ENCODE measurements at places on chromosomes 2 and 18.

DNA sequence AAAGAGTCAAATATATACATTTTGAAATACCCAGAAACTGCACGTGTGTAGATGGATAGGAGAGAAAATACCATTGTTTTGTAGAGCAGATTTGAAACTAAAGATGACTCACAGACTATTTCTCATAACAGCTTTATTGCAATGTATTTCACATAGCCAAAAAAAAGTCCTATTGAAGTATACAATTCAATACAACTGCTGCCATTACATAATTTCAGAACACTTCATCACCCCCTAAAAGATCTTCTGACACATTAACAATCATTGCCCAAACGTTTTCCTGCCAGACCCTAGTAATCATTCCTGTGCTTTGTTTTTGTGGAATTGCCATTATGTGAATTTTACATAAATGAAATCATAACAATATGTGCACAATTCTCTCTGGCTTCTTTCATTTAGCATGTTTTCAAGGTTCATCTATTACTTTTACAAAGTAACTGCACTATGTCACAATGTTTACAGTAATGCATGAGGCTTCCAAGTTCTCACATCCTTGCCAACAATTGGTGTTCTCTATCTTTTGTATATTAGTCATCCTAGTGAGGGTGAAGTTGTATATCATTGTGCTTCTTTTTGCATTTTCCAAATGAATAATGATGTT, 378.6 kb upstream of the CWC22 start:
- DNase-seq = no peak

DNA sequence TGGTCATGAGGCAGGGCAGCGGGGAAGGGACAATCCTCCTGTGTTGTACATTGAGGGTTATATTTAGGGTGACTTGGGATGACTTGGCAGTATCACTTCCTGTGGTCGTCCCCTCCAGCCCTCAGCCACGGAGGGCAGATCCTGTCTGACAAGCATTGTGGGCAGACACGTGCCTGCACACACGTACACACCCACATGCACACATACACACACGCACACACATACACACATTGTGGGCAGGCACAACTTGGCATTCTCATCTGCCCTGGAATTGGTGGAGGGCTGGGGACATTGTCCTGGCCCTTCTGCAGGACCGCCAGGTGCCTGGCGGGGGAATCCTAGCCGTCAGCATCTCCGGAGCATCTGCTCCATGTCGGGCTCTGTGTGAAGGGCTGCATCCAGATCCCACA, 47.6 kb downstream of the ODC1 start:
- no peak for DNase-seq

DNA sequence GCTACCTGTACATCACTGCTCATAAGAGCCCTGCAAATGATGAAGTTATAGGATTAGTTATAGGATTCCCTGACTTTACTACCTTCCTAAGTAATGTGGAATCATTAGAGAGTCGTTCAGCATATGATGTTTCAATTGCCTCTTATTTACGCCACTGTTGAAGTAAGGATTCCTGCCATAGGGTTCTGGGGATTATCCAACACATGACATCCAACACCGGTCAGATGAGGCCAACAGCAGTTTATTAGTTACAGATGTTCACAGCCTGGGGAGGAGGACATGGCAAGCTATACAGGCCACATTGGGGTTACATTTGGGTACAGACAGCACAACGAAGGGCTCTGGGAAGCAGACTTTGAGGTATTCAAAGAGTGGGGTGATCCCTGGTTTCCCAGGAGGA, 134.1 kb upstream of the MC4R start:
- DNase-seq = no peak

DNA sequence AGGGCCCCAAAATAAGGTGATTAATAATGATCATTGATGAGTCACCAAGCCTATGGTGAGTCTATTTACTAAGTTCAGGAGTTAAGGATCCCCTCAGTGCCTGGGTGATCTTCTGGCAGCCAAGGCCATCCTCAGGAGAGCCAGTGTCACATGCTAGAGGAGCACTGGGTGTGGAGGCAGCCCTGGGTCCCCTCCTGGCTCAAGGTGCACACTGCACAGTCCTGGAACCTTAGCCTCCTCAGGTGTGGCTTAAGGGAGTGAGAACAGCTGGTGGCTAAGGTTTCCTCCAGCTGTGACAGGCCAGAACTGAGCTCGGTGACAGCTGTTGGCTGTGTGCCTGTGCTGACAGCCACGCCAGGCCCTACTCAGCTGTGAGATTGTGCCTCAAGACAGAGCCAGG, 52.1 kb upstream of the ACAA2 start:
- DNase-seq = no peak

GRCh38 chr2:67322353-67323001, 74.7 kb upstream of the ETAA1 start:
- DNase-seq = no peak

- DNase-seq = no peak
Observed at GRCh38 chr18:65352186-65352585, 398.6 kb upstream of the CDH7 start.

DNA sequence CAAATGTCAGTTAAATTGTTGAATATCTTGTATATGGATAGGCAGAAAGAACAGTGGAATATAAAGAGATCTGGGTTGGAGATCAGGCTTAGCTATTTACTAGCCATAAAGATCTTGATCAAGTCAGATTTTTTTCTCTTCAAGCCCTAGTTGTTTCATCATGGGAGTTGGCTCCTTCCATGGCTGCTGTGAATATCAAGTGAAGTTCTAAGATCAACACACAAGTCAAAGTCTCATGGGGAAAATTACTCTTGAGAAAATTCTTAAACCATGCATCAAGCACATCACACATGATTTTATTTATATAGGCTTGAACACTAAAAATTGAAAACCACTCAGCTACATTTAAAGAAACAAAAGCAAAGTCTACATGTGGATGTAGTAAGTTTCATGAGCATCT, 79.8 kb downstream of the C1D start:
- no peak for DNase-seq

DNA sequence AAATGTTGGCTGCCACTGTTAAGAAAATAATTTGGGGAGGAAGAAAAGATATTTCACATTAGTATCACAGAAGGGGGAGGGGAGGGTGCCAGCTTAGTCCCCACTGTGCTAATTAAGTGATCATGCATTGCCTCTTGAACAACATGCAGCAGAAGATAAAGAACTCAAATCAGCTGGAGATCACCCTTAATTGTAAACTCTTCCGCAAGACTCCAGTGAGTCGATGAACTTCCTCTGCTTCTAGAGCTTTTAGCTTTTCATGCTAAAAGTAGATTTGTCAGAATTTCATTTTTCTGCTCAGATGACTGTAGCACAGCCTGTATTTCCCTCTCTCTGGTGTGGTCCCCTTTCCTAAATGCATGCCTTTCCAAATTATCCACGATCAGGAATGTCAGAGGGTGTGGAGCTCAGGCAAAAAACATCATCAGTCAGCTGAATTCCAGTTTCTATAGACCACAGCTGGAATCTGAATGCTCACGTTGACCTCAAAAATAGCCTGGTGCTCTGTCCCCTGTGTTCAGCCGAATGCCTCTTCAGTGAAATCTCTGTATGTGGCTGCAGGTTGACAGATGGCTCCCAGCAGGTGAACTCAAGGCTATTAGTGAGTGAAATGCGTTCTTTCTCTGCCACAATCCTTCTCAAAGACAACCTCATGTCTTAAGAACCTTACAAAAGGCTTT, 156.8 kb upstream of the UNC80 start:
- DNase-seq = no peak

- no peak for DNase-seq
Observed at GRCh38 chr2:34353509-34354113, 754.5 kb upstream of the FAM98A start.

- DNase-seq = no peak
Observed at GRCh38 chr18:49731421-49731841, 81.9 kb downstream of the ACAA2 start.

GRCh38 chr2:150120326-150120955, 367.0 kb downstream of the RND3 start:
- no peak for DNase-seq

- DNase-seq = no peak
Observed at GRCh38 chr2:42755191-42755880, 8.6 kb downstream of the OXER1 start.

- DNase-seq = no peak
Observed at GRCh38 chr2:181140928-181141327, 160.5 kb downstream of the UBE2E3 start.

DNA sequence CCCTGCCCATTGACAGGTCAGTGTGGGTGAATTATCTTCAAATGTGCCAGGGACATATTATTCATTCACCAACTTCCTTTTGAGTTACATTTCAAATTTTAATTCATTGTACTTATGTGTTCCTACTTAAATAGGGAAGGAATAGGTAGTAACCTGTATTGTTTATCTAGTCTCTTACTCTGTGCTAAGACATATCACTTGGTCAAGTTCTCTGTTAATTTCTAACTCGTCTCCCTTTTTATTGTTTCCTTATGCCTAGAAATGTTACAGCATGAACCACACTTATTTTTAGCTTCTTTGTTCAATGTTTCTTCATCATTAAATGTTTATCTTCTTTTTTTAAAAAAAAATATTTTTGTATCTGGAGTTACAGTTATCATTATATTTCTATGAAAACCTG, 151.9 kb downstream of the HAUS1 start:
- no peak for DNase-seq

- no peak for DNase-seq
Observed at GRCh38 chr2:124450481-124450880, 425.4 kb downstream of the CNTNAP5 start.

- no peak for DNase-seq
Observed at GRCh38 chr2:135182190-135182589, 130.1 kb downstream of the RAB3GAP1 start.

GRCh38 chr2:62036761-62037250, 131.3 kb downstream of the COMMD1 start:
- DNase-seq = no peak

GRCh38 chr2:31312898-31313297, 78.9 kb downstream of the EHD3 start:
- no peak for DNase-seq

GRCh38 chr18:13793819-13794218, 30.1 kb upstream of the MC5R start:
- DNase-seq = no peak

DNA sequence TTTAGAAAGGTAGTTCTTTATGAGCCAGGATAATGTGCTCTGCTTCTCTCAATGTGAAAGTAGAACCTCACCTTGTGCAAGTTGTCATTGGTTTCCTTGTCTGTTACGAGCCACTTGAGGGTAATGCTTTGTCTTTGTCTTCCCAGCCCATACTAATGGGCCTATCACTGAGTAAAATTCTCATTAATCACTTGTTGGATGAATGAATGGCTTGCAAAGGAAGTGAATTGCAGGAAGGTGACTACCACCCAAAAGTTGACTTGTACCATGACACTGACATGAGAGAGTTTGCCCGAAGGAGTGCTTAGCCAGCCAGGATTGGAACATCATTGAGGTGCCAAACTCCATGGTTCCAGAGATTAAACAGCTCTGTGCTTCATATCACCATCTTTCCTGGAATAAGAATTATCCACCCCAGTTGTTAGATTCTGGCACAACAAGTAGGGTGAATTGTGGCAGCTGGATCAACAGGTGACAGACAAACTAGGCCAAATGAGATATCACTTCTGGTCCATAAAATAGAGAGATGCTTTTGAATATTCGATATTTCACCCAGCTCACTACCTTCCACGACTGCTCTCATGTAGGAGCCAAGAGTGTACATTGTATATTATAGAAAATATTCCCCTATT, 20.5 kb upstream of the CD28 start:
- no peak for DNase-seq

- no peak for DNase-seq
Observed at GRCh38 chr18:38790303-38790702, 1224.7 kb upstream of the CELF4 start.

DNA sequence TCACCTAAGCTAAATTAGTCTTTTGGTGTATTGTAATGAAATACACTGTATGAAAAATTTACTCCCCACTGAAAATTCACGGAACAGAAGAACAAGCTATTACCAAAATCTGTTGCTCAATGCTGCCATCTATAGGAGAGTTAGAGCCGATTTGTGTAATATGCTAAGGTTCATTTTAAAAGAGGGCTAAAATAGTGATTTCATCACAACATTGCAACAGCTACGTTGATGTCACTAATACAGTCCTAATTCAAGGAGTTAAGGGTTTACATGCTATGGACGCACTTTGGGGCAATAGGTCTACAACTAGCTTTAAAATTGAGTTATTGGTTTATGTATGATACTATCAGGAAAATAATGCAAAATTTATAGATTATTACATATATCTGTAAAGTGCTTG, 3.0 kb upstream of the IRS1 start:
- DNase-seq = no peak

DNA sequence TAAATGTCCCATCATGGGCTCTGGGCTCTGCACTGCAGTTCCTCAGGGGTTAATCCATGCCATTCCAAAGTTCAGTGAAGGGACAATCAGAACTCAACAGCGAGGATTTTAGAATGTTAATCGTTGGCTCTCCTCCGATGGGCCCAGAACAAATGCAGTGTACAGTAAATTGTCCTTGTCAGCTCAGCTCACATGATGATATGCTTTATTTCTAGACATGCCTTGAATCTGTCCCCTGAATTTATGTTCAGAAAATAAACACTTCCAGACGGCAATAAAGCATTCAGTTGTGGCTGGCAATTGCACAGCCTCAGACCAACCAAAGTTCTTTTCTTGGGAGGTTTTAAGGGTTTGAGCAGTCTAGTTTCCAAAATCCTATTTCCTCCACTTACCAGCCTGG, 981.2 kb downstream of the BCL11A start:
- DNase-seq = no peak

- no peak for DNase-seq
Observed at GRCh38 chr2:136239079-136239685, 121.2 kb upstream of the CXCR4 start.

DNA sequence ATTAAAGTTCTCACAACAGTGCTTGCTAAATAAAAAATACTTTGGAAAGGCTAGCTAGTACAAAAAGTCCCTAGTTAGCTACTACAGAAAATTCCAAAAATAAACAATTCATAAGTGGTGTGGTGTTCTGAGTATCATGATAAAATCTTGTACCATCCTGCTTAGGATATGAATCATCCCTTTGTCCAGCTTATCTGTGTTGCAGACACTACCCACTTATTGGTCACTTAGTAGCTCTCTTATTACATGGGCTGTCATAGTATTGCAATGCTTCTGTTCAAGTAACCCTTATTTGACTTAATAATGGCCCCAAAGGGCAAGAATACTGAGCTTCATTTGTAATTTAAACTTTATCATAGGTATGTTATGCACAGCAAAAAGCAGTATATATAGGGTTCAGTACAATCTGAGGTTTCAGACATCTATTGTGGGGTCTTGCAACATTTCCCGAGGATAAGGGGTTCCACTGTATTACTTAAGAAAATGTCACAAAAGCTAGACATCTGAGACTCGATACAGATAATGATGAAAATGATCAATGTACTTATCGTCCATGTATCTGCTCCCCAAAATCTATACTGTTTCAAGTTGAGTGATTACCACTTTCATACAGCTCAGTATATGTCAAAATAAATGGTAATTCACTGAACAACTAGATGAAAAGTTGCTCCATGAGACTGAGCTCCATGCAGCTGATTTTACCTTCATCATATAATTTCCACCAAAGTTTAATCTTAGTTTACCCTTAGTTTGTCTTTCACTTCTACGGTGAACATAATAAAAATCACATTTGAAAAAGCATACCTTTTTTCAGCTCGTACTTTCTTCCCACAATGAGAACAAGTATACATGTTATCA, 93.8 kb downstream of the C2orf74 start:
- no peak for DNase-seq

GRCh38 chr2:7812231-7812995, 869.4 kb upstream of the ID2 start:
- DNase-seq = no peak

- no peak for DNase-seq
Observed at GRCh38 chr18:644395-645004, 13.0 kb upstream of the TYMS start.

Data from GM19239 (cell line).